Spinal cord (tissue), 10 donors: ENCODE measurements at places on chromosomes 16 and 17. TPM values are rescaled to one million over a fixed set of nuclear protein-coding genes. Genes with fewer than 3 reads are reported as not detected.

GRCh38 chr17:2959371-2960130 is 103.9 kb downstream of the OR1D5 start:
- peaks cover 12% of the 10 kb centered on the region for H3K4me1 ChIP-seq
- H3K27me3 ChIP-seq: no peaks in the 10 kb centered on the region
- H3K36me3 ChIP-seq: peaks cover 14% of the 10 kb centered on the region
- no peak overlapping the region for H3K4me3 ChIP-seq

DNA sequence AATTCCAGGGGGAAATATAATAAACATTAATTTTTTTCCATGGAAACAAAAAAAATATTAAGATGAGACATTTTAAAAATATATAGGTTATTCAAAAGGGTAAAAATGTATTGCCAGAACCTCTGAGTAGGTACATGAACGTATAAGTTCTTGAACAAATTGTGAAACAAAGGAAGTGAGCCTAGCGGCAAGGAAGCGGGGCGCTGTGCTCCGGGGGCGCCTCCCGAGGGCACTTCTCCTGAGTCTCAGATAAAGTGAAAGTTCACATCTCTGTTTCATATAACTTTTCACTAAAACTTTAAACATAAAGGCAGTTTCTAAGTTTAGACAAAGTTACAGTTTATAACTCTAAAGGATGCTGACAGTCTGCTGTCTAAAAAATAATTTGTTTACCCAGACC is 52.3 kb downstream of the TNRC6C start:
- H3K36me3 ChIP-seq: peaks cover 12% of the 10 kb centered on the region
- no peaks in the 10 kb centered on the region for H3K4me1 ChIP-seq
- no peak overlapping the region for H3K27ac ChIP-seq
- no peak for DNase-seq
- H3K27me3 ChIP-seq: no peaks in the 10 kb centered on the region
- no peak overlapping the region for H3K4me3 ChIP-seq

DNA sequence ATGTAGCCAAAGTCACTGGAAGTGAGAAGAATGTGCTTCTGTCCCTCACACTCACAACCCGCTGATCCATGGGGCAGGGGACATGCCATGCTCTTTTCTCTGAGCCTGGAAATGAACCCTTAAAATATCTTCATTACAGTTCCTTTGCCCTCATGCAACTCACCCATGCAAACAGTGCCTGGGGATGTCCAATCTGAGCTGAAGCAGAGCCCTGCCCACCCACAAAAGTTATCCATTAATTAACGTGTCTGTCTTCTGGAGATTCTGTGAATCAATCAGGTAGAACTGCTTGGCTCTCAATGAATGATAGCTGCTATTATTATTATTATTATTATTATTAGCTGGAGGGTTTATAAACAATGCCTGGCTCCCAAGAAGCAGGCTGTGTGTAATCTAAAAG is 133.7 kb downstream of the USP31 start:
- no peak overlapping the region for H3K4me3 ChIP-seq
- no peak for DNase-seq
- H3K27me3 ChIP-seq: no peaks in the 10 kb centered on the region
- H3K36me3 ChIP-seq: no peaks in the 10 kb centered on the region

DNA sequence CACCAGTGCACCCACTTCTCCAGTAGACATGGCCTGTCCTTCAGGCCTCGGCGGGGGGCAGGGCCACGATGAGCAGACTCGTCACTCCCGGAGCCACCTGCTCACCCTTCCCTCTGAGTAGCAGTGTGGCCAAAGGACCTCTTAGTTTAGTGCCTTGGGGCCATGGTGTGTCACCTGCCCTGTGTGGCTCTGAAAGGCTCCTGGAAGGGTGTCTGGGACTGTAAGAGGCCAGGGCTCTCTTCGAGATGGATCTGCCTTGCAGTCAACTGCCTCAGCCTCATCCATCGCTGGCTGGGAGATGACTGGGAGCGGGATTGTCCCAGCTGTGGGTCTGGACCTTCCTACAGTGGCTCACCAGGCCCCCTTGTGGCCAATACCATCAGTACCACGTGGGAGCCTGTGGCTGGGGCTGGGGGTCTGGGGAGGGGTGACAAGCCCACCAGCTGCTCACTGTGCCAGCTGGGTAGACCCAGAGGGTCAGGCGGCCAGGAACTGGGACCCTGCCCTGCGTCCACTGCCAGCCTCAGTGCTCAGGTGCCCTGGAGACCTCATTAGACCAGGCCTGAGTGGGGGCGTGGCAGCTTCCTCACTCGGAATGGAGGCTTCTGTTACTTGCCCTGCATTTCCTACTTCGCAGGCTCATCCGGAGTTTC is 133.4 kb downstream of the OR1D5 start:
- no peak for DNase-seq
- H3K4me3 ChIP-seq: no peak overlapping the region
- no peak overlapping the region for H3K27ac ChIP-seq
- peaks cover 12% of the 10 kb centered on the region for H3K4me1 ChIP-seq

- H3K36me3 ChIP-seq: no peaks in the 10 kb centered on the region
- no peak overlapping the region for H3K4me3 ChIP-seq
- H3K4me1 ChIP-seq: no peaks in the 10 kb centered on the region
- H3K27ac ChIP-seq: no peak overlapping the region
- H3K27me3 ChIP-seq: no peaks in the 10 kb centered on the region
These were observed 7.6 kb downstream of the CD300LD start for GRCh38 chr17:74584292-74585060.

- no peak overlapping the region for H3K27ac ChIP-seq
- H3K4me3 ChIP-seq: no peak overlapping the region
- H3K4me1 ChIP-seq: no peaks in the 10 kb centered on the region
These were observed 298.1 kb upstream of the IRX5 start for GRCh38 chr16:54632322-54633220.

Gene GSE1
- total RNA-seq: 20.3 TPM

DNA sequence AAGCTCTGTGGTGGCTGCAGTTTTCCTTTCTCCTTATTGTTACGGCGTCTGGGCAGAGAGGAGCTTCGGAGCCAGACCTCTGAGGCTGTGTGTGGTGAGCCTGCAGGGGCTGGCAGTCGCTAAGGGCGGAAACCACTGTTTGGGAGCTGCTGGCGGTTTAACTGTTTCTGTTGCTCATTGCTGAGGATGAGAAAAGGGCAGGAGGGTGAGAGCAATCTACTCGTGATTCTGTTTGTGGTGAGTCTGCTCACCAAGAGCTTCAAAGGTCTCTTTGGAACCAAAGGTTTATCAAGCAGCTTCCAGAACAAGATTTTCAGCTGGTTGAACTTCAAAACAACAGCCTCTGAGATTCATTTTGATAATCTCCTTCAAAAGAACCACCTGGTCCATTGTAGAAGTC is 143.9 kb downstream of the ANKFN1 start:
- no peak overlapping the region for H3K27ac ChIP-seq
- no peak for DNase-seq
- H3K36me3 ChIP-seq: no peaks in the 10 kb centered on the region
- no peaks in the 10 kb centered on the region for H3K4me1 ChIP-seq
- no peaks in the 10 kb centered on the region for H3K27me3 ChIP-seq
- no peak overlapping the region for H3K4me3 ChIP-seq

Gene IFI35
- total RNA-seq: 8.5 TPM

Gene KRT40
- 0.40 TPM for total RNA-seq

DNA sequence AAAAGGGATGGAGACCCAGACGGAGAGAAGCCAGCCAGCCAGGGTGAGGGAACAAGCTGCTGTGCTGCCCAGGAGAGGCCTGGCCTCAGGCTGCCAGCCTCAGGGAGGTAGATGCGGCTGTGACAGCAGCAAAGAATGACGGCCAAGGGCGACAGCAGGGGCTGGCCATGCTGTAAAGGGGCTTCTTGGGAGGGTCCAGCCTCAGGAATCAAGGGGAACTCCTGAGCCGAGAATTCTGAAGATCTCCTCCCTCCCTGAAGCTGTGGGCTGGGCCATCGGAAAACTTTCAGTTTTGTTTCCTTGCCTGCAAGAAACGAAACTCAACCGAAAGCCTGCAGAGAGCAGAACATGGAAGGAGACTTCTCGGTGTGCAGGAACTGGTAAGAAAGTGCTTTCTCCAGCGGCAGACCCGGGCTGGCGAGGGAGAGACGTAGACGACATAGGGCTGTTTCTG is at the start of gene XAF1:
XAF1 (plus strand) TSS at position 316 of the 454 bp plus-strand sequence; CDS start at position 349, 33 bp downstream.
- H3K27me3 ChIP-seq: peaks cover 2% of the 10 kb centered on the region
- DNase-seq: no peak
- H3K4me3 ChIP-seq: peak within 1 kb of the TSS; percentile 26

DNA sequence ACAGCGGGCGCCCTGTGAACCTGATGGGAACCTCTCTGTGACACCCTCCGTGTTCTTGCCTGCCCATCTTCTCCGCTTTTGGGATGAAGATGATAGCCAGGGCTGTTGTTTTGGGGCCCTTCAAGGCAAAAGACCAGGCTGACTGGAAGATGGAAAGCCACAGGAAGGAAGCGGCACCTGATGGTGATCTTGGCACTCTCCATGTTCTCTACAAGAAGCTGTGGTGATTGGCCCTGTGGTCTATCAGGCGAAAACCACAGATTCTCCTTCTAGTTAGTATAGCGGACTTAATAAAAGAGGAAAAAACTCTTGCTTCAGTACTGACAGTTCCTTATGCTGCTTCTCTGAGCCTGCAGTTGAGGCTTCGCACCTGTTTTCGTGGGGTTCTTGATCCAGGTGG is 10.5 kb downstream of the CDK5RAP3 start:
- H3K27me3 ChIP-seq: no peaks in the 10 kb centered on the region
- peaks cover 59% of the 10 kb centered on the region for H3K36me3 ChIP-seq
- no peak for DNase-seq
- H3K4me3 ChIP-seq: no peak overlapping the region
- peaks cover 7% of the 10 kb centered on the region for H3K4me1 ChIP-seq

GRCh38 chr17:5838661-5839300 is 231.4 kb upstream of the WSCD1 start:
- no peak overlapping the region for H3K4me3 ChIP-seq
- no peak for DNase-seq
- no peaks in the 10 kb centered on the region for H3K36me3 ChIP-seq
- no peaks in the 10 kb centered on the region for H3K4me1 ChIP-seq
- H3K27ac ChIP-seq: no peak overlapping the region
- H3K27me3 ChIP-seq: no peaks in the 10 kb centered on the region

GRCh38 chr17:45345246-45345553 is 28.4 kb upstream of the MAP3K14 start:
- H3K36me3 ChIP-seq: no peaks in the 10 kb centered on the region
- peaks cover 6% of the 10 kb centered on the region for H3K4me1 ChIP-seq
- H3K27me3 ChIP-seq: no peaks in the 10 kb centered on the region

DNA sequence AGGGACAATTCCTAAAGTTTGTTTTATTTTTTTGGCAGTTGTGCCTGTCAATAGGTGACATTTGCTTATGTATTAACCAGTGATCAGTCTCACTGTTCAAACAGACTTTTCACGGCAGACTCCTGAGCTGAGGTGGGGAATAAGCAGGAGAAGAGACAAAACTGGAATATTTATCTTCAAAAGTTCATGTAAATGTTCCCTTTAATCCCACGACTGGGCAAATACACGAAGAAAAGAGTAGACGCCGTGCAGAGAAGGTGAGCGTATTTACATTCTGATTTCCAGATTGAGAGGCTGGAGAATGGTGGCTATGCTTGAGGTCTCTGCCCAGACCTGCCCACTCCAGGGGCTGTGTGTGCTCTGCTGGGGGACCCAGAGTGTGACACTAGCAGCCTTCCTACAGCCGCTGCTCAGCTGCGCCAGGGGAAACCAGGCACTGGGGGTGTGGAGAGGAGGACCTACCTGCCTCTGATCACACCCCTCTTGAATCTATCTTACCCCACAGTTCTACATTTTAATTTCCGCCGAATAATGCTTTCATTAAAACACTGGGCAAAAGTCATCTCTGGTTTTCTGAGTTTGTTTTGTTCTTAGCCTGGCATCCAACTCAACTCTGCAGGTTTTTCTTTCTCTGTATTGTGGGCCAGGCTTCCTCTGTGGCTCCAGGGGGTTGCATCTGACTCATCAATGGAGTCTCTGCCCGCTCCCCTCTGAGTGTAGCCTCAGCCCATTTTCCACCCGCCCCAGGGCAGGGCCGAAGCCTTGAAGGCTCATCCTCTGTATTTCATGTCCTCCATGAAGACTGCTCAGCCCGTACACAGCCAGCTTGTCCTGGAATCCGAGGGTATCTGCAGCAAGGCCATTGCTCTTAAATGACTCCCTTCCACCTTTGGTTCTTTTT is 237.1 kb downstream of the NTN1 start:
- peaks cover 38% of the 10 kb centered on the region for H3K4me1 ChIP-seq
- H3K27me3 ChIP-seq: no peaks in the 10 kb centered on the region
- no peak for DNase-seq

DNA sequence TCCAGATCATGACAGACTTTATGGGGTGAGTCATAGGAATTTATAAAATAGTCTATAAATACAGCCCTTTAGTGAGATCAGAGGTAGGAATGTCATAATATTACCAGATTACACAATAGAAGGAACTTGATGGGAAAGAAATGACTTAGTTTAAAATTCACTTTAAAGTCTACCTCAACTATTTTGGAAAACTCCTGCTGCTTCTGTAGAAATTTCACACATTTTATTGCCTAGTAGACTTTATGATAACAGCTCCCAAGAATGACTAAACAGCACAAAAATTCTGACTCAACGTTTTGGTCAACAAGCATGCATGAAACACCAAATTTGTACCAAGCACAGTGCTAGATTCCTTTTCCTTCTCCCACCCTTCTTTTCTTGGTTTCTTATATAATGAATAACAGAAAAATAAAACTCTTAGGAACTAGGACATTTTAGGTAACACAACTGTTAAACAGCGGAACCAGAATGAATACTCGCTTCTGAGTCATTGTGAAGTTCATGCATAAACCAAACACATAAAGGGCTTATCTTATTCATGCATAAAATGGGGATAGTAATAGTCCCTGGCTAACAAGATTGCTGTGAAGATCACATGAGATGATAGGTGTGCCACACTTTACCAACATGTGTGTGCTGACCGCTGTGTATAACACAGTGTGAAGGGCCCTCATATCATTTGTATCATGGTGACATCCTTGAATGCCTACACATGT is 243.9 kb downstream of the CDH8 start:
- no peaks in the 10 kb centered on the region for H3K27me3 ChIP-seq
- no peaks in the 10 kb centered on the region for H3K4me1 ChIP-seq
- no peak for DNase-seq
- H3K27ac ChIP-seq: no peak overlapping the region

- peaks cover 2% of the 10 kb centered on the region for H3K27me3 ChIP-seq
- H3K27ac ChIP-seq: peak overlapping the region; percentile 95
- H3K36me3 ChIP-seq: no peaks in the 10 kb centered on the region
These were observed 743 bp downstream of the WIPI1 start for GRCh38 chr17:68456339-68457167.

- H3K27me3 ChIP-seq: no peaks in the 10 kb centered on the region
- no peaks in the 10 kb centered on the region for H3K36me3 ChIP-seq
- no peak for DNase-seq
- H3K4me3 ChIP-seq: no peak overlapping the region
These were observed 232.3 kb downstream of the WWOX start for GRCh38 chr16:78331731-78332130.

Gene CMTM2
- 0.33 TPM for total RNA-seq

GRCh38 chr16:6407596-6407995 is 925.0 kb upstream of the RBFOX1 start:
- no peak overlapping the region for H3K4me3 ChIP-seq
- DNase-seq: no peak
- H3K4me1 ChIP-seq: no peaks in the 10 kb centered on the region
- no peak overlapping the region for H3K27ac ChIP-seq
- H3K27me3 ChIP-seq: no peaks in the 10 kb centered on the region

Gene TCAP
- total RNA-seq: 1.6 TPM

DNA sequence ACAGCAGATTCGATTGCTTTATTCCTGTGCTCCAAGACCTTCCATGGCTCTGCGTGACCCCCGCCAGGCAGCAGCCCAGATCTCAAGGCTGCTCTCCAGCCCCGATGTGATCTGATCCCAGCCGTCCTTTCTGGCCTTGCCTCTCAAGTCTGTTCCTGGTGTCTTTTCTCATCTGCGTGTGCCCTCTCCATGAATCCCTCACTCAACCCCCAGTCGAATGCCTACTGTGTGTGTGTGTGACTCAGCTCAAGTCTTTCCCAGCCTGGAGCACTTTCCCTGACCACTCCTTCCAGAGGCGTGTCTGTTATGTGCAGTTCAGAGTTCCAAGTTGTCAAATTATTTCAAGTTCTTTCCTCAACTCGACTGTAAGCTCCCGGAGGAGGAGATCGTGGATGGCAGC is 64.0 kb downstream of the MRM1 start:
- peaks cover 16% of the 10 kb centered on the region for H3K4me1 ChIP-seq
- no peaks in the 10 kb centered on the region for H3K36me3 ChIP-seq
- DNase-seq: no peak
